ENCODE measurements at places on chromosomes 12 and 14.
A peak's percentile ranks its signal among the peaks of the same experiment; 100 is the strongest.

DNA sequence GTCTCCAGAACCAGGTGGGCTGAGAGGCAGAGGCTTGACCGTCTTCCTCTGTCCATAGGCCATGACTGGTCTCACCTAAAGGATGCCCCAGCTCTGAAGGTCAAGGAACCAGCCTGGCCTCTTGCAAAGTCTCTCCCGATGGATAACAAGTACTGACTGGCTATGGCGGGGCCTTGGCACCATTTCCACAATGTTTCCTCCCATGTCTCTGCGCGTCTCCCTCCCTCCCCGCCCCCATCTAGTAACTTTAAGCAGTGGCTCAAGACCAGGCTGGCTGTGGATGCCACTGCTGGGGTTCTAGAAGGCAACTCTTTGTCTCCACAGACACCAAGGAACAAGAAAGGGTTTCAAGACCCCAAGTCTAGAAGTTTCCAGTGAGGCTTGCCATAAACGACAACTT, 275.5 kb downstream of the DPF3 start:
- DNase-seq: no peak
- no peak overlapping the region for H3K4me3 ChIP-seq
- H3K36me3 ChIP-seq: no peaks in the 10 kb centered on the region
- no peak overlapping the region for H3K27ac ChIP-seq
- no peaks in the 10 kb centered on the region for H3K27me3 ChIP-seq
- H3K4me1 ChIP-seq: no peaks in the 10 kb centered on the region

DNA sequence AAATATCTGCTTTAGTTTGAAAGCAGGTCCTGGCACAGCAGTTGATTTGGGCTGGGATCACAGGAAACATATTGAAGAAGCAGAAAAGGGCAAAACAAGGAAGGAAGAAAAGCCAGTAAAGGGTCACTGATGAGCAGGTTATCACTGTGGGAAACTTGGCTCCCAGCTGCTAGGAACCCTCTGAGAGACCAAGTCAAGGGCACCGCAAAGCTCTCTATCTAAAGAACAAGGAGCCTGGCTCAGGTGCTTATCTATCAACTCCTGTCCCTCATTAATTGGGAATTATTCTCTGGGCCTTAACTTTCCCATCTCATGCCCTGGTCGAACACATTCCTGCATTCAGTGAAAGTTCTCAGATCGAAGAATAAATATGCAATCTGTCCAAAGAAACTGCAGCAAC, 450.9 kb upstream of the RPL10L start:
- no peak for DNase-seq
- H3K27me3 ChIP-seq: no peaks in the 10 kb centered on the region
- no peaks in the 10 kb centered on the region for H3K36me3 ChIP-seq
- no peak overlapping the region for H3K27ac ChIP-seq
- no peak overlapping the region for H3K4me3 ChIP-seq
- no peaks in the 10 kb centered on the region for H3K4me1 ChIP-seq

DNA sequence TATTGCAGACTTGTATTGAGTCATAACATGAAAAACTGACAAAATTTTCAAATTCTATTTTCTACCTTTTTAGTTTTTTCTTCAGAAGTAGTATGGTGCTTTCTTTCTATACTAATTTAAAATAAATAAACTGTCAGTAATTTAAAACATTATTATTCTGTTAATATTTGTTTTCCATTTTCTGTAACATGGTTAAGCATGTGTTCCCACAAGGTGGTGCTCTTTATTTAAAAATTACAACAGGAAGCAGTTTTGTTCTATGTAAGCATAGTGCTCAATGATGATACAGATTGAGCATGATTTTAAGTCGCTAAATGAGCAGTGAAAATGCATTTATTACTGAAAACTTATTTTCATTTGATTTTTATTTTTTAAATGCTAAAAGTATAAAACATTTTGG, 114.6 kb downstream of the PPFIA2 start:
- no peaks in the 10 kb centered on the region for H3K36me3 ChIP-seq
- no peak overlapping the region for H3K27ac ChIP-seq
- DNase-seq: no peak
- H3K4me3 ChIP-seq: no peak overlapping the region

DNA sequence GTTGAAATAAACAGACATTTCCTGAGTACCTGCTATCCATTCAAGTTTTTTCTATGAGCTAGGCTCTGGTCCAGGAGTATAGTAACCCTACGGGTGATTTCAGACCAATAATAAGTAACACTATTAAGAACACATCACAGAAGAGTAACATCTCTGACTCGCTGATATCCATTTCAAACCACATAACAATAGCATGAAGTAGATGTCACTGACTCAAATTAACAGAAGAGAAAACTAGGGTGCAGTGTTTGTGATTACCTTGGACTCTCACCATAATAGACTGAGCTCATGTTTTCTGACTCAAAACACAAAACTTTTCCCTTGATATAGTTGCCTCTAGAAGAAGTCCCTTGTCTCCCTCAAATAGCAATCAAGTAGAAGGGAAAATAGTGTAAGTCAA, 423.0 kb downstream of the DIO2 start:
- H3K4me3 ChIP-seq: no peak overlapping the region
- no peaks in the 10 kb centered on the region for H3K4me1 ChIP-seq
- no peaks in the 10 kb centered on the region for H3K27me3 ChIP-seq
- H3K36me3 ChIP-seq: no peaks in the 10 kb centered on the region
- H3K27ac ChIP-seq: no peak overlapping the region

- no peak overlapping the region for H3K4me3 ChIP-seq
- H3K27ac ChIP-seq: no peak overlapping the region
- DNase-seq: no peak
Measured at GRCh38 chr12:94070520-94070919, 77.9 kb upstream of the PLXNC1 start.

DNA sequence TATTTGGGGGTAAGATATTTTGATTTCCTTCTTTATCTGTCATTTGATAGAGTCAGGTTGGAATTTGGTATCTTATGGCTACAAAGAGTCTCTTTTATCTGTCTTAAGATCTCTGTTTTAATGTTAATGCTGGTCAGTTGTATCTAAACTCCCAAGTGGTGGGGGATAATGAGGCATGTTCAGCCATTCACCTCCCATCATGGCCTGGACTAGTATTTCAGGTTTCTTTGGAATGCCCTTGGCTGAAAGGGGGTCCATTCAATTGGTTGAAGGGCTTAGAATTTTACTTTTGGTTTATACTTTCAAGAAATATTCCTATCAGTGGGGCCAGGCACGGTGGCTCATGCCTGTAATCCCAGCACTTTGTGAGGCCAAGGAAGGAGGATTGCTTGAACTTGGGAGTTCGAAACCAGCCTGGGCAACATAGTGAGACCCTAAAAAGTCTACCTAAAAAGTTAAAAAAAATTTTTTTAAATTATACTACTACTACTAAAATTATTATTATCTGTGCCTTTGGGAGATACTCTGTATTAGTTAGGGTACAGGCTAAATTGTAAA, 4.7 kb downstream of the DGLUCY start:
- no peak overlapping the region for H3K4me3 ChIP-seq
- H3K36me3 ChIP-seq: peaks cover 45% of the 10 kb centered on the region
- no peak for DNase-seq
- H3K27me3 ChIP-seq: no peaks in the 10 kb centered on the region
- H3K4me1 ChIP-seq: peaks cover 59% of the 10 kb centered on the region
- peak overlapping the region; percentile 49 for H3K27ac ChIP-seq

- peaks cover 21% of the 10 kb centered on the region for H3K36me3 ChIP-seq
- no peak overlapping the region for H3K27ac ChIP-seq
- peaks cover 42% of the 10 kb centered on the region for H3K4me1 ChIP-seq
Measured at GRCh38 chr12:92002195-92002649, 143.4 kb downstream of the BTG1 start.

- no peak overlapping the region for H3K4me3 ChIP-seq
- no peak overlapping the region for H3K27ac ChIP-seq
- no peaks in the 10 kb centered on the region for H3K4me1 ChIP-seq
- DNase-seq: no peak
- peaks cover 4% of the 10 kb centered on the region for H3K27me3 ChIP-seq
Measured at GRCh38 chr14:77222546-77223225, 41.1 kb downstream of the TMEM63C start.

DNA sequence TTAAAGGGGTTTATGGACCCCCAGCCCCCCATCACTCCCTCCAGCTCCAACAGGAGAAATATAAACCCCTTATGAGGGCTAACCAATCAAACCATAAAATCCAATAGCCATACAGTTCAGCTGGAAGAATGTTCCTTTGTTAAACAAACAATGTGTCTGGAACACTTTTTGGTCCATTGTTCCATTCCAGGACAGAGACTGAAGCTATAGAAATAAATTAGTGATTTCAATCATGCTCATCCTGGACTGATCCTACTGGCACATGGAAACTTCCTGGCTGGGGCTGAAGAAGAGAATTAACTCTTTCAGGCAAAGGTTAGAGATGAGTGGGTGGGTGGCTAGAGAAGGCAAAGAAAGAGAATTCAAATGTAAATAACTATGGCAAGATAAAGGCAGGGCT, 63.4 kb downstream of the ANO2 start:
- H3K4me3 ChIP-seq: no peak overlapping the region
- H3K36me3 ChIP-seq: no peaks in the 10 kb centered on the region

GRCh38 chr14:24246765-24247212, 4.4 kb upstream of the TINF2 start:
- H3K4me3 ChIP-seq: peak overlapping the region; percentile 69
- H3K27ac ChIP-seq: peak overlapping the region; percentile 91
- peaks cover 57% of the 10 kb centered on the region for H3K4me1 ChIP-seq
- no peak for DNase-seq

GRCh38 chr12:60174941-60175340, 579.1 kb downstream of the SLC16A7 start:
- no peaks in the 10 kb centered on the region for H3K4me1 ChIP-seq
- no peaks in the 10 kb centered on the region for H3K36me3 ChIP-seq
- H3K27ac ChIP-seq: no peak overlapping the region
- no peaks in the 10 kb centered on the region for H3K27me3 ChIP-seq
- DNase-seq: no peak
- no peak overlapping the region for H3K4me3 ChIP-seq

DNA sequence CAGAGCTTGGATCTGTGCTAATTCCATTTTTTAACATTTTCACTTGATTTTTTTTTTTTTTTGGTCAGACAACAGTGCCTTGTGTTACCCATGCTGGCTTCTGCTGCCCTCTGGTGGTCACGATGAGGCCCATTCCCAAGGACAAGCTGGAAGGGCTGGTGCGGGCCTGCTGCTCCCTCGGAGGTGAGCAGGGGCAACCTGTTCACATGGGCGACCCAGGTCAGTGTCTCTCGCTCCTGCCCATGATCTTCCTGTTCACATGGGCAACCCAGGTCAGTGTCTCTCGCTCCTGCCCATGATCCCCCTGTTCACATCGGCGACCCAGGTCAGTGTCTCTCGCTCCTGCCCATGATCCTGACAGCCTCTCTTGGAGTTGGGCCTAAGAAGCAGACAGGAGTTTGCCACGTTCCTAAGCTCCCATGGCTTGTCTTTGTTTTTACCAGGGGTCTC, 59.4 kb downstream of the DGLUCY start:
- H3K4me3 ChIP-seq: no peak overlapping the region
- H3K36me3 ChIP-seq: peaks cover 17% of the 10 kb centered on the region
- peaks cover 15% of the 10 kb centered on the region for H3K4me1 ChIP-seq
- no peaks in the 10 kb centered on the region for H3K27me3 ChIP-seq

DNA sequence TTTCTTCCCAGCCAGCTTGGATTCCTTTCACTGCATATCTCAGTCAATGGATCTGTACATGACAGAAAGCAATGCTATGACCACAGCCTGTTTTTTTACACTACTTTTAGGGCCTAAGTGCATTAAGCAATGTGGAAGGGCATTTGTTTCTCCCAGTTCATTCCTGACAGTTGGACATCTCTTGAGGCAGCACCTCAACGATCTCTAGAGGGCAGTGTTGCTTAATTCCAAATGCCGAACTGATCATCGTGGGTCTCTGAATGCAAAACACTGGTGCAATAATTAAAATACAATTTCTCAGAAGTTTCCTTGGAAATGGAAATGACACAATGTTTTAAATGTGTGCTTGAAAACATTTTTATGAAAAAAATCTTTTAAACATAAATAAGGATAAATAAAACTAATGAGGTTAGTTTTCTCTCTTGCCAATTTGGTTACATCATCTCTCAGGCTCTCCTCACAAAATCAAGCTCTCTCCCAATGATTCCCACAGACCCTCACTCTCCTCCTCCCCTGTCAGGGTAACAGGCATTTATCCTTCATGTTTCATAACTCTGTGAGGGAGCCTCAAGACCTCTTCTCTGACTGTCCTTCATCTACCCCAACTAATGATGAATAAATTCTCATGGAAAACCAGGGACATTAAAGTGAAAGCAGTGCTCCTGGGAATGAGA, 192.4 kb upstream of the SLC16A7 start:
- peaks cover 17% of the 10 kb centered on the region for H3K4me1 ChIP-seq
- DNase-seq: peak; percentile 31
- no peak overlapping the region for H3K27ac ChIP-seq
- H3K27me3 ChIP-seq: peaks cover 4% of the 10 kb centered on the region
- H3K36me3 ChIP-seq: no peaks in the 10 kb centered on the region
- no peak overlapping the region for H3K4me3 ChIP-seq

GRCh38 chr12:97275256-97275655, 187.3 kb upstream of the RMST start:
- DNase-seq: no peak
- no peak overlapping the region for H3K27ac ChIP-seq
- peaks cover 13% of the 10 kb centered on the region for H3K27me3 ChIP-seq
- H3K4me1 ChIP-seq: no peaks in the 10 kb centered on the region
- no peaks in the 10 kb centered on the region for H3K36me3 ChIP-seq

- no peak overlapping the region for H3K4me3 ChIP-seq
- H3K27me3 ChIP-seq: no peaks in the 10 kb centered on the region
- no peak overlapping the region for H3K27ac ChIP-seq
- no peak for DNase-seq
Measured at GRCh38 chr12:31662176-31662849, 2.8 kb downstream of the ETFBKMT start.

DNA sequence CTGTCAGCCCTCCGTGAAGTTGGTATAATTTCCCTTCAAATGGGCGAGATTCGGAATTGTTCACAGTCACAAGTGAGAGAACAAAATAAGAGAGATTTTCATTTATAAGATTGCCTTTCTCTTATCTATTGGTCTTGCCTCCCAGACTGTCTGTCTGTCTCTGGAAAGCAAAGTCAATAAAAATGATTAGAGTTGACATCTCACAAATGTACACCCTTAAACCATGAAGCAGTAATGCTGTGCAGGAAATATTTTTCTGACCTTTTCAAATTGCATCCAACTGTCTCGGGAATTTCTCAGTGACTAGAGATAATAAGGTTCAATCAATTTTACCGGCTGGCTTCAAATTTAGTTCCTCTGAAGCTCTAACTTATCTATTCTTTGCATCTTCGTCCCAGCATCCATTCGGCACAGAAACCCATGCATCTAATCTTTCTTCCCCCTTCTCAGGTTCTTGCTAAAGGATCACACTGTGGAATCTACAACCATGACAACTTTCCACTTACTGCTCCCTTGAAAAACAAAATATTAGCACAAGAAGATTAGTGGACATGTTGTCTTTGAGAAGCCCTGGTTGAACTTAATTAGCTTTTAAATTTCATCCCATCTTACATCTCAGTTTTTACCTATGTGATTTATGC, 93.1 kb downstream of the RMST start:
- no peak for DNase-seq
- no peak overlapping the region for H3K4me3 ChIP-seq
- no peaks in the 10 kb centered on the region for H3K27me3 ChIP-seq
- no peak overlapping the region for H3K27ac ChIP-seq
